ENCODE measurements at places on chromosomes 2 and 18.
A peak's percentile ranks its signal among the peaks of the same experiment; 100 is the strongest.

- DNase-seq, result no peak
These were observed 139.4 kb downstream of the NCK2 start for GRCh38 chr2:105883911-105884694.

- no peak for DNase-seq
These were observed 36.9 kb upstream of the BMPR2 start for GRCh38 chr2:202339071-202339870.

DNA sequence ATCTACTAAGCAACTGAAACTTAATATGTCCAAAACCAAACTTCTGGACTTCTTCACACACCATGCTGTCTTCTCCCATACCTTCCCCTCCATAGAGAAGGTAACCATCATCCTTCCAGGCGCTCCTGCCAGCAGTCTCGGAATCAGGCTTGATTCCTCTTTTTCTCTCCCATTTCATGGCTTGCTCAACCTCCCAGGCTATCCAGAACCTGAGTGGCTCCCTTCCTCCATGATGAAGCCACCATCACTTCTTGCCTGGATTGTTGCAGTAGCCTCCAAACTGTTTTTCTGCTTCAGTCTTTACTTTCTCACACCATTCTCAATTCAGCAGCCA lies 40.1 kb upstream of the NDUFV2 start:
- DNase-seq, result no peak

DNA sequence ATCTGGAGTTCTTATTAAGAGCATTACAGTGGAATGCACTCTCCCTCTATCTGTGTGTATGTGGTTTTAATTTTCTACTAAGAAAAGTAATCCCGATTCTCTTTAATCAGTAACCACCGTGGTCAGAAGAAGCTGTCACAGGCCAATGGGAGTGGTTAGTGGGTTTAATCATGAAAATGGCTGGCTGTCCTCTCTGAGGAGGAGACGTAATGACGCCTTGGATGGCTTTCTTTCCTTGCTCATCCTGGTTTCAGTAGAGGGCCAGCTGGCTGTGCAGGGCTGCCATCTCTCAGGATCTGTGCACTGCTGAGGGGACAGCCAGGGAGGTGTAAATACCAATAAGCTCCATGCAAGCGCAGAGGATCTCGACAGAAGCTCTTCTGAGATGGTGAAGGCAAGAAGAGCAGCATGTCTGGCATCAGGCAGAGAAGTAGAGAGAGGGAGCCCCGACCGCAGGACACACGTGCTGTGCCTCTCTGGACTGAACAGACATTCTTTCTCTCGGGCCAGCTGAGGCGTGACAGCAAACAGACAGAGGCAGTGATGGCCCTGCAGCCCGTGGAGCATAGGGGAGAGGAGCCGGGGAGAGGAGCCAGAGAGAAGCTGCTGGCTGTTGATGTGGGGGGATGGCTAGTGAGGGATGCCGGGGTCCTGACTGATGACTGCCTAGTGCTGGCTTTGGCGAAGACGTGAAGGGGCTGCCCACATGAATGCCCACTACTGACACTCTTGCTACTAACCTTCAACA lies 65.1 kb upstream of the DAPL1 start:
- DNase-seq, result no peak

DNA sequence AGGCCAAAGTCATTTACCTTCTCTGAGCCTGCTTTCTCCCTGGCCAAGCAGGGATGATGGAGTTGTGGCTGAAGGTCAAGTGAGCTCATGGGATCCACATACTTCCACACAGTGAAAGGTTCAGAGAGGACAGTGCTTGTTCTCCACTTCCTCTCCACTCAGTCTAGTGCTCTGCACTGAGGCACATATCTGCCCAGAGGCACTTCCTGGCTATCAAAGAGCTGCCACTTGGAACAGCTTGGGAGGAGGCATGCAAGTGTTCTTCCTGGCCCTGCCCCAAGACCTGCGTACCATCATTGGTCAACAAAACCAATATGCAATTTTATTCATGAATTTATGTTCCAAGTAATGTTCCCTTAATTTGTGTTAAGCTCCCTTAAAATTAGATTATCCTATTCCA lies 71.9 kb downstream of the RNF152 start:
- DNase-seq, result no peak

DNA sequence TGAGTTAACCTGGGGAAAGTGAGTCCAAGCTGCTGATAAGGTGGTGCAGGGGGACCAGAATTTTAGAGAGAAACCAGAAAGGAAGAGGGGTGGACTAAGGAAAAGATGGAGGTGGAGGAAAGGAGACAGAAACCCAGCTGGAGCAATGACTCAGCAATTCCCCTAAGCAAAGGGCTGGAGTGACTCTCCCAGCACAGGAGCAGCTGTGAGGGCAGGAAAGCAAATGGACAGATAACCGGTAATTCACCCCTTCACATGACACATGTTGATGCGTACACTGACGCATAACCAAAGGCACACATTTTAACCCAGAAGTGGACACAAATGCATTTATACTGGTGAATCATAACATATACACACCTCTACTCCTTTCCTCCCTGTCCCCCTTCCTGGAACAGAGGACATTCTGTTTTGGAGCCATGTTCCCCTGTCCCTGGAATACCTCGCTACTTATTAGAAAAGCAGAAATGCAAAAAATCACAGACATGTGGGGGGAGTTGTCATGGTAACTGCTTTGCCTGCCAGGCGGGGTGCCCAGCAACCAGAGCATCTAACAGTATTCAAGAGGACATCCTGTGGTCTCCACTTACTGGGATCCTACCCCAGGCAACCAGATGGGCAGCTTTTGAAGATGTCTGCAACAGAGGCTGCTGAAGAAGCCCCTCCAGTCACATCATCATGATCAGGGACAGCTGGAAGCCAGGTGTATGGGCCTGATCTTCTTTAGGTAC lies 4.7 kb downstream of the CDK5R2 start:
- no peak for DNase-seq

DNA sequence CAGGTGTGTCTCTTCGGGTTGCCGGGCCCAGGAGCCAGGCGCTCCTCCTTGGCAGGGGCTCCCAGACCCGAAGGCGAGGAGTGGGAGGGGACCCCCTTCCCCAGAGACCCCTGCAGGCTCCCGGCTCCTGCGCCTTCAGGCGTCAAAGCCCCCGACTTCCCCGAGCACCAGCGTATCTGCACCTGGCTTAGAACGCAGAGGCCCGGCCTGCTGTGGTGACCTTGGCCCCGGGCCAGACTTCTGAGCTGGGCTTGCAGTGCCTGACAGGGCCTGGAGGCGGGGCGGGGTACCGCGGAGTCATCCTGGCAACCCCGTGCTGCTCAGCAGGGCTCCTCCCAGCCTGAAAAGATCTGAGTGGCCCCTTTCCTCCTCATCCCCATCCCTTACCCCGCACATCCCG lies 27.0 kb downstream of the SKA1 start:
- DNase-seq, result peak; percentile 51

DNA sequence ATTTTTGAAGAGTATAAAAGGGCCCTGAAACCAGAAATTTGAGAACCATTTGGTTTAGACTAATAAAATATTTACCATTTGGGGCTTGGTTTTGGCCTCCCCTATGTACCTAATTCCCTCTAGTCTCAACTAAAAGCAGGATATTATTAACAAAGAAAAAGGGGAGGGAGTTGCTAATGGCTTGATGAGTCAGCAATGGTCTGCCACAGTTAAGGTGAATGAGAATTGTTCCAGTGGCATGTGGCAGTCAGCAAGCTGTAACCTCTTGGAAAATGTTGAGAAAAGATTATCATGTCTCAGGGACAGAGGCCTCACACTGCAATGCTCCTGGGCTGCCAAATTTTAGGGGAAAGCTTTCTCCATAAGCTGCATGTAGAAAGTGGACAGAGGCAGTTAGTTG lies 20.1 kb upstream of the SLC39A10 start:
- no peak for DNase-seq
